Panc1 (cell line): ENCODE measurements at places on chromosomes 6 and 20. TPM values are rescaled to one million over a fixed set of nuclear protein-coding genes. Genes with fewer than 3 reads are reported as not detected.

- DNase-seq, result no peak
- no peaks in the 10 kb centered on the region for H3K36me3 ChIP-seq
- no peaks in the 10 kb centered on the region for H3K27me3 ChIP-seq
- H3K4me3 ChIP-seq, result no peak overlapping the region
- no peak overlapping the region; the same call in 1 of the 2 replicates for H3K27ac ChIP-seq
- H3K4me1 ChIP-seq, result 0 out of 2 replicates have a peak, but pooled peaks cover 3% of the 10 kb centered on the region
Observed at GRCh38 chr6:3926150-3926482, 76.9 kb downstream of the FAM50B start.

DNA sequence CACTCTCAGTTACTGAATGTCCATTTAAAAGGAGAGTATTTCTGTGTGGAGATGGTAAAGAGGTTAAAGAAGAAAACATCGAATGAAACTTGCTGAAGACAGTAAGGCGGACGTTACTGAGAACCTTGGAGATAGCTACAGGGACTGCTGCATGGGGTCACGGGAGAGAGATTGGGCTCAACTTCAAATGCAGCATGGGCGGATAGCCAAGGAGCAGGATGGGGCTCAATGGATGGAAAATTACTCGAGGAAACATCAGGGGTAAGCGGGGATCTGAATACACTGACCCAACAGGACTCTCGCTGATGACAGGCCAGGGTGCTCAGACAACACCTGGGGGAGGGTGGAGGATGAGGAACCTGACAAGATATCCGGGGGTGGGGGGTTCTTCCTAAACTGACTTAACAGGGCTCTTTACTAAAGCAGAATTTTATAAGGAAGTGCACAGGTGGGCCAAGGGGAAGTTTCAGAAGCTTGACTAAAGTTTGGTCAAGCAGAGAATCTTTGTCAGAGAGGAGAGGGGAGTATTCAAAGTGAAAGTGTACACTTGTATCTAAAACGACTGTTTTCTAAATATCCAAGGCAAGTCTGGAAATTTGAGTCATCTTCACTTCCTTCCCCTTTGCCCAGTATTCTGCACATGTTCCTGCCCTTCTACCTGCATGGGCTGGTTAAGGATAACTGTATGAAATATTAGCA lies 22.8 kb downstream of the ECT2L start:
- no peaks in the 10 kb centered on the region for H3K27me3 ChIP-seq
- no peaks in the 10 kb centered on the region for H3K4me1 ChIP-seq
- H3K4me3 ChIP-seq, result no peak overlapping the region
- H3K27ac ChIP-seq, result no peak overlapping the region

DNA sequence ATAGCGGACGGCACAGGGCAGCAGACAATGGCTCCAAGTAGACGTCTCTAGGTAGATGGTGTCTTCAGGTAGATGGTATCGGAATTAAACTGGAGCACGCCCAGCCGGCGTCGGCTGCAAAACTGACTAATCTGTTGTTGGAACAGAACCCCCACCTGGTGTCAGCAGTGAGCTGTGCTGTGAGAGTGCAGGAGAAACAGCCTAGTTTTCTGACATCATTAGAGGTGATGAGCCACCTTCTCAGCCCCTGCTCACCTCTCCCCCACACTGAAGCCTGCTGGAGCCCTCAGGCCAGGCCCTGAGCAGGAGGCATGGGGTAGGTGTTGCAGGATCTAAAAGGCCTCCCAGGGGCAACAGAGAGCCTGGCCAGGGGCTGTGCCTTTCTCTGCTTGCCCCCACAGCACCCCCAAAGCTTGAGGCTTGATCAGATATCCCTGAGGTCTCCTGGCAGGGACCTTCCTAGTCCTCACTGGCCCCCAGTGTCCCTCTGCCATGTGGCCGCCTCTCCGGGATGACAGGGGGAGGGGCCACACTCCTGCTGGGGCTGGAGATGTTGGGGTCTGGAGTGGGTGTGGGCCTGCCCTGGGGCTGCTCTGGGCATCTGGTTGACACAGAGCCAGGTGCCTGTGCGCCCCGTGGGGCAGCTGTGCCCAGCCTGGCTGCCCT lies 6.9 kb upstream of the HELZ2 start:
- no peaks in the 10 kb centered on the region for H3K4me1 ChIP-seq
- peak; percentile 32 for DNase-seq
- no peaks in the 10 kb centered on the region for H3K27me3 ChIP-seq
- no peak overlapping the region for H3K27ac ChIP-seq
- no peak overlapping the region for H3K4me3 ChIP-seq
- H3K36me3 ChIP-seq, result no peaks in the 10 kb centered on the region

GRCh38 chr6:31794866-31795615 lies 511 bp downstream of the VARS1 start:
- H3K4me1 ChIP-seq, result peaks cover 21% of the 10 kb centered on the region
- DNase-seq, result no peak
- peak overlapping the region; percentile 99 for H3K27ac ChIP-seq
- H3K36me3 ChIP-seq, result peaks cover 8% of the 10 kb centered on the region
- H3K4me3 ChIP-seq, result peak overlapping the region; percentile 99

The SIRPG gene
- total RNA-seq, result not detected

- H3K4me3 ChIP-seq, result no peak overlapping the region
- no peaks in the 10 kb centered on the region for H3K36me3 ChIP-seq
- H3K27ac ChIP-seq, result no peak overlapping the region
- no peaks in the 10 kb centered on the region; the same call in 1 of the 2 replicates for H3K27me3 ChIP-seq
Observed at GRCh38 chr6:149064001-149064659, 253.4 kb upstream of the TAB2 start.
